Effector memory CD8-positive, alpha-beta T cell (primary cell): ENCODE measurements at places on chromosomes 4 and X.

DNA sequence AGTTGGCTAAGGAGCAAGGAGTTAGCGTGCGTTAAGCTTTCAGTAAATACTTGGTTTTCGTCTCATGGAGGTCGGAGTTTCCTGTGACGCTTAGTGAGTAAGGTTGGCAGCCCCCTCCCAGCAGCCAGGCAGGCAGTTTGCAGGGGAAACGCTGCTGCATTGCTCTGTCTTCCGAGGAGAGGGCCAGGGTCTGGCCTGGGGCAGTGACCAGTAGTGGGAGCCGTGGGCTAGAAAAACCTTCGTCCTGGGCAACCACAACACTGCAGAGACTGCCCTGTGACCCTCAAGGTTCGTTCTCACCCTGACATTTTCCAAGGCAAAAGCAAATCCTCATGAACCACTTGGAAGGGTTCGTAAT, 432 bp downstream of the TMEM175 start:
- no peak for DNase-seq

- DNase-seq: no peak
Measured at GRCh38 chr4:184897895-184898294, 72.1 kb upstream of the ACSL1 start.

- DNase-seq: no peak
Measured at GRCh38 chrX:52544147-52544840, 27.4 kb upstream of the XAGE1B start.

DNA sequence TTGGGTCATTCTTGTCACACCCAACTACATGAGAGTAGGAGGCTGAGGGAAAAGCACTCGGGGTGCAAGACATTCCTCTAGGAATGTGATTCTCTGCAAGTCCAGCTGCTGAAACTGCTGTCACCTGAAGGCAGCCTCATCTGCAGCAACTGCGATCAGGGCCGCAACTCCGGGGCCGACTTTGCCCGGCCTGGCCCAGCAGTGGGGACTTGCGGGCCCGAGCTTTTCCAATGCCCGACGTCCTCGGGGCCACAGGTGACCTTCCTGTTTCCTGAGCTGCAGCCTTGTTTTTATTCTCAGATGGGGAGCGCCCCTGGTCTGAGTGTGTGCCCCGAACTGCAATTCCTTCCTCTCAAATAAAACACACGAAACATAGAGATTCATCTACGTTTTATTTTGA, 104.7 kb upstream of the NKX1-1 start:
- DNase-seq: no peak

GRCh38 chr4:54169176-54169575, 59.9 kb upstream of the PDGFRA start:
- no peak for DNase-seq

DNA sequence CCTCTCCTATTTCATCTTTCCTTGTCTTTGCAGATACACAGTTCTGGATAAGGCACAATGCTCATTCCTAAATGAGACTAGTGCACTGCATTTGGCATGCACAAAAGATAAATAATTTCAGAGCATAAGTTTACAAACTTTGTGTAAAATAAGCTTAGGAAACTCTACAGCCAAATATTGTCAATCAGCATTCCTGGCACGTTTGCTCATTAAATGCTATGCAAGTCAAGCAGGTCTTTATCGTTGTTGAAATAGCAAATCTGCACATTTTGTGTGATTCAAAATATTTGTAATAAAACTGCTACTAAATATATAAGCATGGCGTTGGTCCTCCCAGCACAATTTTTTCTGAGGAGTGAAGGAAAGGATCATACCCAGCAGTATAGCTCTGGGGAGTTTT, 322.1 kb upstream of the NOCT start:
- no peak for DNase-seq

GRCh38 chrX:110282922-110283321, 35.0 kb downstream of the AMMECR1 start:
- no peak for DNase-seq

DNA sequence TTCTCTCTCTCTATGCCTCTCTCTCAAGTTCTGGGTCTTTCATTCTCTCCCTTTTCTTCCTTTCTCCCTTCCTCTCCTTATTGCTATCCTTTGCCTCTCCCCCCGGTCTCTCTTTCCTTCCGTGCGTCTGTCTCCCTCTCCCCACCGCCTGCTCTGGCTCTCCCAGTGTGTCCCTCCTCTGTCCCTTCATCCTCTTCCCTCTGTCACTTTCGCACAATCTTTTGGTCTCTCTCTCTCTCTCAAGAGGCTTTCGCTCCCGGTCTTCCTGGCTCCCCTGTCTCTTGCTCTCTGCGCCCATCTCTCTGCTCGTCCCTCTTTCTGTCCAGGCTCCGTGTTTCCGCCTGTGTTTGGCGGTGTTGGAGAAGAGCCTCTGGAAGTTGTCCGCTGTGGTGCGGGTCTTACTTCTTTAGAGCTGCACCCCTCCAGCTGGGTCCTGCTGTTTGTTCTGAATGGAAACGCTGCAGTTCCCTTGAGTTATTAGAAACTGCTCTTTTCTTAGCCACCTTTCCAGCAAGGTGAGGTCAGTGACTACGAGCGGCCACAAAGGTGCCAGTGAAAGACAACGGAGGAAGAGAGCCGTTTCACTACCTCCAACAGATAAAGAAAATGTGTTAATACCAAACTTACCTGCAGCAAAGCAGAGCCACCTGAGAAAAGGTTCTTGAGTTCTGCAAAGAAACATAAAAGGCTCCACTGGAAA, 1.1 kb downstream of the BMPR1B start:
- no peak for DNase-seq

DNA sequence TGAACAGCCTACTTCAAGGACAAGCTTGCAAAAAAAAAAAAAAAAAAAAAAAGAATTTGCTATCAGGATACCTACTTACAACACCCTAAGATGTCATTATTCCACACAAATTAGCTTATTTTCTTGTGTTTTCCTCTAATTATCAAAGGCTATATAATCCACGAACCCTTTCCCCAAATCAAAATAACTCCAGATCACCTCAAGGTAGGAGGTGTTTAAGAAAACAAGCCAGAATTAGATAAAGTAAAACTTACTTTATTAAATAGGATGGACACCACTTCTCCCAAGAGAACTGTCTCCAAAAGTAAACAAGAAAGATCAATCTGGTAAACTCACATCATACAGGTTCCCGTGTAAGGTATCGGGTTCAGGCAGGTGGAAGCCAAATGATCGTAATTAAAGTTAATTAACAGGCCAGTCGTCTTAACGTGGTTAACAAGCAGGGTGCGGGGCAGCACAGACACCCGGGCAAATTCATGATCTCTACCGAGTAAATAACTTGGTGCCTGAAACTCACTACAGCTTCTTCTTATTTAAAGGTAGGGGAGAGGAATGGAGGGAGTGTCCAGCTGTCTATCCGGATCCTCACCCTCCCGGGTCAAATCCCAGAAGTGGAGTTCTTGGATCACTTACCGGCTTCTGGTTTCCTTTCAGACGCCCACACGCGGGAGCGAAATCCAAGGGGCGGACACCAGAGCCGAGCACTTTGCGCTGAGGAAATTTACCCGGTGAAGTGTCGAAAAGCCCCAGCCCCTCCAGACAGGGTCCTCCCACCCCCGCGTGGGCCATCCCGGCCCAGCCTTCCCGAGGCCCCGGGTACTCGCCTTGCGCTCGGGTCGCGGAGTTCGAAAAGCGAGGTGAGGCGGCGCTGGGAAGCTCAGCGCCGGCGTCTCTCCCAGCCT, 708 bp downstream of the ARAP2 start:
- peak; percentile 15 for DNase-seq

DNA sequence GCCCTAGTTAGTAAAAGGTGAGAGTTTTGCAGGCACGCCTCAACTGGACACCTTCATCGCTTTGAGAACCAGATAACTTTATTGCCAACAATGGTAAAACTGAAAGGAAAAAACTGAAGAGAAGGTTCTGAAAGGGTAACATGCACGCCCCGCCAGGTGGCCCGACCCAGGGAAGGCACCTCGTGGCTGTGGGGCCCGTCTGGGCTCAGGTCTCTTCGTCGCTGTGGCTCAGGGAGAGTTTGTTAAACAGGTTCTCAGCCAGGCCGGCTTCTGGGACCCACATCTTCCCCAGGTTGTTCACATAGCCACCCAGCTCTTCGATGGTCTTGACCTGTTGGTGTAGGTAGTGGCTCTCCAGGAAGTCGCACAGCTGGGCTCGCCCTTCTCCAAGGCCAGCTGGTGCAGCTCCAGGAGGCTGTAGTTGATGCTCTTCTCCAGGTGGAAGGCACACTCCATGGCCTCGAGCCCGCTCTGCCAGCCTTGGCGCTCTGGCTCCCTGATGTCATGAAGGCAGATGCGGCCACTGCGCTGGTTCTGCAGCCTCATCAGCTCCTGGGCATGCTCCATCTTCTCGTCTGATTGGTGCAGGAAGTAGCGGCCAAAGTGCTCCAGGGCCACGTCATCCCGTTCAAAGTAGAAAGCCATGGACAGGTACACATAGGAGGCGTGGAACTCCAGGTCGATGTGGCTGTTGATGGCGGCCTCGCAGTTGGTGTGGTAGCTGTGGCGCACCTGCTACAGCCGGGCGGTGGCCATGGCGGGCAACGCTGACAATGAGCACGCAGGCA, 69.7 kb downstream of the FAM47C start:
- no peak for DNase-seq
